Natural killer cell treated with Interleukin-12 subunit alpha and Interleukin-12 subunit beta and Interleukin-15 and Interleukin-18, amount 100 ng/mL, for 72 hours (primary cell): ENCODE measurements at places on chromosomes 4 and X. TPM values are rescaled to one million over a fixed set of nuclear protein-coding genes. Genes with fewer than 3 reads are reported as not detected.

DNA sequence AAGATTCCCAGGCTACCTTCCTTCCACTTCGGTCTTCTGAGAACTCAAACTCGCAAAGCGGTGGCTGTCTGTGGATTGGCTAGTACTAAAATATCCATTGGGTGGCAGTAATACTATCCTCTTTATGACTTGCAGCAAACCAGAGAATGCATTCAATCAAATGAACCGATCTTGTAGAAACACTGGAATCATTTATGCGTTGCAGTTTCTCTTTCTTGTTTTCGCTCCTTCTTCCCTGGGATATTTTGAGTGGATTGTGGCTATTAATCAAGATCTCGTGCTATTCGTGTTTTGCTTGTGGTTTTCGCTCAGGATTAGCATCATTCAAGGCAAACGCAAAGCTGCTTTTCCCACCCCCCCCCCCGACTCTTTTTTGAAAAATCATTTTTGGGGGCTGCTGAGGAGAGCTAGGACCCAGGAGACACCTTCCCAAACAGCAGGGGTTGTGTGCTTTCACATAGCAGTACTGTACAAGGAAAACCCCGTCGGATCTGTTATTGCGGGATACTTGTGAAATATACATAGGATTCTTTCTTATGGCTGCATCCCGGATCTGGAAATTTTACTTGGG, at the start of gene IL1RAPL1:
TSS of gene IL1RAPL1 (plus strand) at position 466 of the 571 bp plus-strand sequence.
- no peak for DNase-seq
- no peaks in the 10 kb centered on the region for H3K4me1 ChIP-seq
- H3K27ac ChIP-seq = no peak within 1 kb of the TSS
- H3K4me3 ChIP-seq = no peak within 1 kb of the TSS

GRCh38 chrX:153460826-153461225, 9.6 kb downstream of the HAUS7 start:
- H3K4me1 ChIP-seq = no peaks in the 10 kb centered on the region
- no peaks in the 10 kb centered on the region for H3K27me3 ChIP-seq
- no peak overlapping the region for H3K27ac ChIP-seq
- DNase-seq = peak; percentile 53
- peaks cover 7% of the 10 kb centered on the region for H3K36me3 ChIP-seq
- no peak overlapping the region for H3K4me3 ChIP-seq

DNA sequence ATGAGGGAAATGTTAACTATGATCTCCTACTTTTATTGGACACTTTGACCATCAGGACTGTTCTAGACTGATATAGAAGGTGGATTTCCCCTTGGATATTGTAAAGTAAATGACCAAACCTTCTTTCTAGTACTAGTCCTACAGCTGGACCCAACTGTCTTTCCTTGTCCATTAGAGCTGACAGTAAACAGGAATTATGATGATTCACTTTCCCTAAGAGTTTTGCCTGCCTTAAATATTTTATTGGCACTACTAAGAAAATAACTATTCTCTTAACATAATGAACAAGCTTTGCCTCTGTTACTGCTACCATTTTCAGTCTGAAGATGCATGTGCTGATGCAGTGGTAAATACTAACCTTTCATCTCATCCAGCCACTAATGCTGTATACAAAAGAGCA, 915.4 kb downstream of the CENPC start:
- H3K36me3 ChIP-seq = no peaks in the 10 kb centered on the region
- DNase-seq = no peak
- H3K4me3 ChIP-seq = no peak overlapping the region
- no peaks in the 10 kb centered on the region for H3K4me1 ChIP-seq
- H3K27ac ChIP-seq = no peak overlapping the region

DNA sequence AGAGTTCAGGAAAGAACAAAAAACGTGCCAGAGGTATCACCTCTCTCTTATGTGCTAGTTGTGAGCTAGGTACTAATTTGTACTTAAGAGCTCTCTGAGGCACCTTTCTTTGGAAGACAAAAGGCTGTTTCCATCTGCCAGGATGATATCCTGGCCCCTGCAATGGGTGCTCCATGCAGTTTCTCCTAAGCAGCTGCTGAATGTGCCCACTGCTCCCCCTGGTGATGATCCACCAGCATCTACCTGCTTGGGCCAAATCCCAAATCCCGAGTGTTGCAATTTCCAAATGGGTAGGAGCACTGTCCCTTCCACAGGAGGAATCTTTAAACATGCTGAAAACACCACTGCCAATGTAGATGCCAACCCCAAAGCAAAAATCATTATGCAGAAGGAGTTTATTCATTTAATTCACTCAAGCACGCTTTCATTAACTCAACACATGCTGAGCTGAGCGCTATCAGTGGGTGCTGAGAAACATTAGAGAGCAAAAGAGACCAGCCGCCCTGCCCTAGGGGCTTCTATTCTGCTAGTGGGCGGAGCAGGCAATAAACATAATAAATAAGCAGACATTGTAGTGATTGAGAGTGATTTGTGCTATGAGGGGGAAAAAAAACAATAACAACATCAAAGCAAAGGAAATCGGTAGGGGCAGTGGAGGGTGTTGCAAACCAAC, 69.6 kb upstream of the C4orf50 start:
- H3K4me1 ChIP-seq = peaks cover 8% of the 10 kb centered on the region
- H3K4me3 ChIP-seq = no peak overlapping the region
- DNase-seq = no peak

- H3K4me3 ChIP-seq = no peak overlapping the region
- H3K4me1 ChIP-seq = peaks cover 5% of the 10 kb centered on the region
- H3K27ac ChIP-seq = no peak overlapping the region
- DNase-seq = no peak
- no peaks in the 10 kb centered on the region for H3K36me3 ChIP-seq
- no peaks in the 10 kb centered on the region for H3K27me3 ChIP-seq
These were observed 13.5 kb upstream of the CDKN2AIP start for GRCh38 chr4:183430994-183431347.

- H3K27ac ChIP-seq = no peak overlapping the region
- H3K4me3 ChIP-seq = no peak overlapping the region
- H3K27me3 ChIP-seq = no peaks in the 10 kb centered on the region
- H3K36me3 ChIP-seq = no peaks in the 10 kb centered on the region
- no peak for DNase-seq
- peaks cover 9% of the 10 kb centered on the region for H3K4me1 ChIP-seq
These were observed 441.7 kb downstream of the ARAP2 start for GRCh38 chr4:35802644-35803043.

DNA sequence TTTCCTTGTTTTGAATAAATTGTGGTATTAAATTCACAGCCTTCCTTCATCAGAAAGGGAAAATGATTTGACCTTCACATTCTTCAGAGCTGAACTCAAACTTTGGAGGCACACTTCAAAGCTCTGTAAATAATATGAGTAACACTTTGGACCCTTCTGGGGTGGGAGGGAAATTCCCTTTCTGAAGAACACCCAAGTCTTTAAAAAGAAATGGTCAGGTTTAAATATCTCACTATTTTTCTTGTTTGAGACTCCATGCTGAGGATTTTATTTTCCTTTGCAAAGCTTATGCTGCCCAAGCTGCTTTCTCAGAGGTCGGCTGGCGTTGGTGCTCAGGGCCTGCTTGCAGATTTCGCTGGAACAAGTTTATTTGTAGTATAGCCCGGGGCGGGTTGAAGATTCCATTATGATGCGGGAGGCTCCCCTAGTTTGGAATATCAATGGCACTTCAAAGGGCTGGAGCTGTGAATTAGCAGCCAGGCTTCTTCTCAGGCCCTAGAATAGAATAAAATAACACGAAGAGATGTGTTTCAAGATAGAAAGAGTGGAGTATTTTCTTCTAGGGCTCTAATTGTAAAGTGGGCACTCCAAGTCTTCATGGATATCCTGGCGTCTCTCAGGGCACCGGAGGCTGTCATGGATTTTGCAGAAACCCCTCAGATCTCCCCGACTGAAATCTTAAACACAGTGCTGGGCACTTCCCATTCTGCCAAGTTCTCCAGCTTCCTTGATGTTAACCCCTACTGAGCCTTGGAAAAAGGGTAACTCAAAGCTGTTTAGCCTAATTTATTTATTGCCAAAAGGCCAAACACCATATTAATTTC, 315.6 kb downstream of the GPAT3 start:
- no peak overlapping the region for H3K4me3 ChIP-seq
- H3K36me3 ChIP-seq = no peaks in the 10 kb centered on the region
- no peaks in the 10 kb centered on the region for H3K4me1 ChIP-seq
- H3K27ac ChIP-seq = no peak overlapping the region
- no peak for DNase-seq

- H3K4me3 ChIP-seq = no peak overlapping the region
- DNase-seq = no peak
- no peaks in the 10 kb centered on the region for H3K36me3 ChIP-seq
- H3K27ac ChIP-seq = no peak overlapping the region
These were observed 143.9 kb downstream of the KLHL13 start for GRCh38 chrX:117972711-117973109.

GRCh38 chrX:120476714-120477113, 7.6 kb upstream of the LAMP2 start:
- no peak overlapping the region for H3K27ac ChIP-seq
- no peaks in the 10 kb centered on the region for H3K4me1 ChIP-seq
- H3K4me3 ChIP-seq = no peak overlapping the region

GRCh38 chr4:101288365-101289145, 58.8 kb downstream of the PPP3CA start:
- DNase-seq = no peak
- H3K36me3 ChIP-seq = no peaks in the 10 kb centered on the region
- no peaks in the 10 kb centered on the region for H3K27me3 ChIP-seq

- peak overlapping the region; percentile 74 for H3K4me3 ChIP-seq
- H3K27me3 ChIP-seq = no peaks in the 10 kb centered on the region
- H3K36me3 ChIP-seq = no peaks in the 10 kb centered on the region
- H3K27ac ChIP-seq = peak overlapping the region; percentile 75
- peaks cover 32% of the 10 kb centered on the region for H3K4me1 ChIP-seq
These were observed 17.3 kb upstream of the TBC1D14 start for GRCh38 chr4:6892190-6892908.

GRCh38 chr4:114558446-114559020, 40.1 kb upstream of the UGT8 start:
- H3K27ac ChIP-seq = no peak overlapping the region
- no peak overlapping the region for H3K4me3 ChIP-seq
- no peak for DNase-seq

DNA sequence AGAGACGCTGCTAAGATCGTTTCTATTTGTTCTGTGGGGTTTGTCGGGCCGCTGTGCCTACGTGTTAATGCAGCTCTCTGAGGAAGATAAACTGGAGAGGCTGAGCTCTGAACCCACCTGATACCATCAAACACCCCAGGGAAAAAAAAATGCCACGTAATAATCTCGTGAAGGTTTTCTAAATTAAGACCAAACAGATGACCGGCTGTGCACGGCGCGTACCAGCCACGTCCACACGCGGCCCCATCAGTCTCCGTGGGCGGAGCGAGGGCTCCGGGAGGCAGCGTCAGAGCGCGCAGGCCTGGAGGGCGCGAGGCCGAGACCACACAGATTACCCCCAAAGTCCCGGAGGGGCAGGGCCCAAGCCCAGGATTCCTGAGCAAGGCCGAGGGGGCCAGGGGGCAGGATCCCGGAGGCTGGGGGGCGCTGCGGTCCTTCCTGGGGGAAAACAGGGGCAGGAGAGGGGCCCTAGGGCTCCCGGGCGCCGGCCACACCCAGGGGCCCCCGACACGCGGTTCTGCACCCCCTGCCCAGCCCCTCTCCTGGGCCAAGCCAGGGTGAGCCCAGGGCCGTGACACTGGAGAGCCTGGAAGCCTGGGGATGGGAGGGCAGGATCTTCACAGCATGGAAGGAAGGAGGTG, 91.9 kb downstream of the FAM53A start:
- H3K36me3 ChIP-seq = peaks cover 27% of the 10 kb centered on the region
- DNase-seq = no peak
- H3K4me1 ChIP-seq = no peaks in the 10 kb centered on the region
- H3K27me3 ChIP-seq = peaks cover 29% of the 10 kb centered on the region
- no peak overlapping the region for H3K4me3 ChIP-seq

GRCh38 chr4:915595-915994, 16.5 kb downstream of the GAK start:
- H3K36me3 ChIP-seq = peaks cover 5% of the 10 kb centered on the region
- H3K4me1 ChIP-seq = peaks cover 55% of the 10 kb centered on the region
- H3K4me3 ChIP-seq = peak overlapping the region; percentile 57

DNA sequence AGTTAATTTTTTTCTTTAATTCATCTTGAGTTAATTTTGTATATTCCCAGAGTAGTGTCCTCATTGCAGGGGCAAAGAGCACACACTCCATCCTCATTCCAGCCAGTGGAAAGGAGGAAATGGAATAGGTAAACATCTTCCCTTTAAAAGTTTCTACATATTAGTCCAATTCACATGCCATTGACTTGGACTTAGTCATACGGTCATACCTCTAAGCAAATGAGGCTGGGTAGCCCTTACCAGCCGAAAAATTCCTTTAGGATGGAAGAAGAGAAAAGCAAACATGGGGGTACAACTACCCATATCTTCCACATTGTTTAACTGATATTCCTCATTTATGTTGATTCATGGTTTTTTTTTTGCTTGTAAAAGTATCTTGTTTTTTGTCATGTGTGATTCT, 37.4 kb upstream of the NDP start:
- H3K4me3 ChIP-seq = no peak overlapping the region
- no peak for DNase-seq
- peaks cover 20% of the 10 kb centered on the region for H3K4me1 ChIP-seq

DNA sequence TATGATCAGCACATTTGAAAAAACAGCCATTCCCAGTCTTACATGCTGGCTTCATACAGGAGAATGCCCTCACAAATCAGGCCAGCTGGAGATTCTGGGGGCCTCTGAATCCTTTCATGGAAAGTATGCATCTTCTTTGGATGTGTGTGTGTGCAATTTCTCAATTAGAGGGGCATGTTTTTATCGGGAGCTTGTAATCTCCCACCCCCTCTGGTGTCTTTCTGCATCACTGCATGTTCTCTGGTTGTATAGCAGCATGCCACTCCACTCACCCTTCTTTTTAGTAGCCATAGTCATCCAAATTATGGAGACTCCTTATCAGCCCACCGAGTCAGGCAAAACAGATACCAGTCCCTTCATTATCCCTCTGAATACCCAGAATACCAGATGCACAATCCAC, 282.2 kb upstream of the SLIT2 start:
- H3K27ac ChIP-seq = no peak overlapping the region
- no peaks in the 10 kb centered on the region for H3K27me3 ChIP-seq
- H3K4me1 ChIP-seq = no peaks in the 10 kb centered on the region

DNA sequence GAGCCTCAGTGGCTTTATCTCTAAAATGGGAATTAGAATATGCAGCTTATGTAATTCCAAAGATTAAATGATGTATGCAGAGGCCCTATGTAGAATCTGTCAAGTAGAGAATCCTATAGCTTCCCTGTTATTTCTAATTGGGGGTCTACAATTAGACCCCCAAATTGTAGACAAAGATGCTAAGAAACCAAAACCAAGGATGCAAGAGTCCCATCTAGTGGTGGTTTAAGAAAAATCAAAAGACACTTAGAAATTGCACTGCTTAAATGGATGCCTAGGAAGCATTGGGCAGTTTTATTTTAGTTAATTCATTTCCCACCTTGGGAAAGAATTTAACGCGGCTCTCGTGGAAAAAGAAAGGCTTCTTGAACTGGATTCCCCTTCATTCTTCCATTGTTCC, 115.2 kb downstream of the GABRA2 start:
- H3K27ac ChIP-seq = no peak overlapping the region
- no peak for DNase-seq
- no peak overlapping the region for H3K4me3 ChIP-seq
- H3K36me3 ChIP-seq = no peaks in the 10 kb centered on the region
- H3K4me1 ChIP-seq = no peaks in the 10 kb centered on the region
- H3K27me3 ChIP-seq = no peaks in the 10 kb centered on the region

The AMBN gene
- not detected for total RNA-seq

The GATA1 gene
- 0.73 TPM for total RNA-seq

The CLDN2 gene
- not detected for total RNA-seq

The MXRA5 gene
- total RNA-seq = not detected

The P2RY10 gene
- 10.1 TPM for total RNA-seq

The IGSF1 gene
- total RNA-seq = not detected

The FGFBP2 gene
- total RNA-seq = 5.1 TPM

The ADH1B gene
- total RNA-seq = not detected
